HCEC 1CT (cell line): ENCODE measurements at places on chromosomes 13 and 19.

DNA sequence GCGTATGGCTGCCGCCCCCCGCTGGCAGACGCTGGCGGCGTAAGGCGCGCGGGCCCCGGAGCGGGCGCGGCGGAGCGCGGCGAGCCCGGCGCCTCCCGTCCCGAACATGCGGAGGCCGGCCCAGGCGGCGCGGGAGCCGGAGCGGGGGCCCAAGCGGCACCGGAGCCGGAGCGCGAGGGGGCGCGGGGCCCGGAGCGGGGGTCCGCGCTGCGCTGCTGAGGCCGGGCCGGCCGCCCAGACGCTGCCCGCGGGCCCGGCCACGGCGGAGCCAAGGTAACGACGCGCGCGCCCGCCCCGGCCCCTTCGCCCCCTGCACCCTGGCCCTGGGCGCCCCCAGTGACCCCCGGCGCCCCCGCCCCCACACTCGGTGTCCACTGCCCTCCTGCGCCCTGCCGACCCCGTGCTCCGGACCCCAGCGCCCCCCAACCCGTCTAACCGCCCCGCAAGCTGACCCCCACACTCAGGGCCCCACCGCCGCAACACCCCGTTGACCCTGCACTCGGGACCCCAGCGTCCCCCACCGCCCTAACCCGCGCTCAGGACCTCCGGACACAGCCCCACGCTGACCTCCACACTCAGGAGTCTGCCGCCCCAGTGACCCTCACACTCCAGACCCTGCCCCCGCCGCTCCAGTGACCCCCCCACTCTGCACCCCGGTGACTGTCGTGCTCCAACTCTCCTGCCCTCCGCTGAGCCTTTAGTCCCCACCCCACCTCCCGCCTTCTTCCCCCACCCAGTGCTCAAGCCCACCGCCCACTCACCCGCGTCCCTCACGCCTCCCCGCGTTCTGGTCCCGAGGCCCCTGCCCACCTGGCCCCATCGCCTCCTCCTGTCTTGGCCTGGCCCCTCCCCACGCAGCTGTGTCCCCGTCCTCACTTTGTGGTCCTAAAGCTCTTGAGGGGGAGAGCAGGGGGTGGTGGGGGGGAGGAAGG lies at the start of gene CSNK1G2:
Gene CSNK1G2, plus strand, starts transcription at position 27 of the 932 bp plus-strand sequence. CDS start 28,601 bp downstream, outside the sequence.
- DNase-seq, result no peak

- no peak for DNase-seq
Observed at GRCh38 chr19:38135150-38135998, 88.6 kb downstream of the DPF1 start.

DNA sequence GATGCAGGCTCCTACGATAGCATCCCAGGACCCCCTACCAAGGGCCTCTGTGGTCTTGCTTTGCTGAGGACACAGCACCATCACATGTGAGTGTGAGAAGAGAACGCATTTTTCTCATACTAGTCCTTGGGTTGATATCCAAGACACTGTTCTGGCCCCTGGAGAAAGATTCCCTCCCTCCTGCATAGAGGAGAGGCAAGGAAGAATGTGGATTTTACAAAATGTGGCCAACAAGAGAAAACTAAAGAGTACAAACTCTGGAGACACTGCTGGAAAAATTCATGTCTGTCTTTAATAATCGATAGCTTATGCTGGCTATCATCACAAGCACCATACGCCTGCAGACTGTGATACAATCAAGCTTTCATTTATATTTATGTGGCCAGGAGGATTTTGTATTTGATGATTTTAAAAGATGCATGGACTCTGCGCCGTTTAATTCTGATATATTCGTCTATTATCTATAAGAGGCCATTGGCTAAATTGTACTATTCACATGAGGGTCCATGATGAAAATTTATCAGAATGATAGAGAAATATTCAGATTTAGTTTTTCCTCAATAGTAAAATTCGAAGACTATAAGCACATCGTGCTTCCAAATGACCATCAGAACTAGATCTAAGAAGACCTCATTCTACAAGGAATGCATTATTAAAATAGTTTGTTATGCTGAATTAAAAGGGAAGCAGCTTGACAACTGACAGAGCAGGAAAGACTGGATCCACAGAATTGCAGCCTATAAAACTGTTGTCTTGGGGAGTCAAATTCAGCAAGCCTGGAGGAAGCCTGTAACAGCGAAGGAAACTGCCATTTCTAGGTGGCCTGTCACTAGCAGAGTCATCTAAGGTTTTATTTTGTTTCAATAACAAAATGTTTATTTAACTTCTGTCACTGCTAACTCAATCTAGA lies 578.7 kb downstream of the DIAPH3 start:
- no peak for DNase-seq

- DNase-seq, result no peak
Observed at GRCh38 chr13:101262306-101262705, 154.0 kb downstream of the NALCN start.

DNA sequence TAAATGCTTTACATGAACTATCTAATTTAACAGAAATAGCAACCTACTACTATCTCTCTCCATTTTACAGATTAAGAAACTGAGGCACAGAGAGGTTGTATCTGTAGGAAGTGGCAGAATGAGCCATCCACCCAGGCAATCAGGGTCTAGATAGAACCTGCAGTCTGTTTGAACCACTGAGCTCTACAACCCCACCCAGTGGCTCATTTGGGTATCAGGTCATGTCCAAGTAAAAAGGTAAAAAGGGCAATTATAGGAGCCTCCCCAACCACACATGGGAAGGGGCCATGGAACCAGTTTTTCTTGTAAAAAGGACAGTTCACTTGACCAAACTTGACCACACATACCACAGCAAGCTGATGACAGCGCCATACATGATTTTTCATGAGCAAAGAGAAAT lies 92.9 kb upstream of the SGCG start:
- no peak for DNase-seq

DNA sequence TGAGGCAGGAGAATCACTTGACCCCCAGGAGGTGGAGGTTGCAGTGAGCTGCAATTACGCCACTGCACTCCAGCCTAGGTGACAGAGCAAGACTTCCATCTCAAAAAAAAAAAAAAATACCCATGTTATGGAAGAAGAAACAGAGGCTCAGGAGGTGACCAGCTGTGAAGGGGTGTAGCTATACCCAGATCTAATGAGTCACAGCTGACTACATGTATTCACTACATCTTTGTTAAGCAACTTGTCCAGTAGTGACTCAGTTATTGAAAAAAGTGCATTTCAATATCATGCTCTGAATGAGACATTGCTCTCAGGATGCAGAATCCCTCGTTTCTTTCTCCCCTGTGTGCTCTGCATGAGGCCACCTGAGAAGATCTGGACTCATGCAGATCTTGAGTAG lies 16.1 kb upstream of the SPART start:
- DNase-seq, result peak; percentile 92

- DNase-seq, result peak; percentile 35
Observed at GRCh38 chr13:28754698-28755545, 36.2 kb upstream of the SLC46A3 start.

DNA sequence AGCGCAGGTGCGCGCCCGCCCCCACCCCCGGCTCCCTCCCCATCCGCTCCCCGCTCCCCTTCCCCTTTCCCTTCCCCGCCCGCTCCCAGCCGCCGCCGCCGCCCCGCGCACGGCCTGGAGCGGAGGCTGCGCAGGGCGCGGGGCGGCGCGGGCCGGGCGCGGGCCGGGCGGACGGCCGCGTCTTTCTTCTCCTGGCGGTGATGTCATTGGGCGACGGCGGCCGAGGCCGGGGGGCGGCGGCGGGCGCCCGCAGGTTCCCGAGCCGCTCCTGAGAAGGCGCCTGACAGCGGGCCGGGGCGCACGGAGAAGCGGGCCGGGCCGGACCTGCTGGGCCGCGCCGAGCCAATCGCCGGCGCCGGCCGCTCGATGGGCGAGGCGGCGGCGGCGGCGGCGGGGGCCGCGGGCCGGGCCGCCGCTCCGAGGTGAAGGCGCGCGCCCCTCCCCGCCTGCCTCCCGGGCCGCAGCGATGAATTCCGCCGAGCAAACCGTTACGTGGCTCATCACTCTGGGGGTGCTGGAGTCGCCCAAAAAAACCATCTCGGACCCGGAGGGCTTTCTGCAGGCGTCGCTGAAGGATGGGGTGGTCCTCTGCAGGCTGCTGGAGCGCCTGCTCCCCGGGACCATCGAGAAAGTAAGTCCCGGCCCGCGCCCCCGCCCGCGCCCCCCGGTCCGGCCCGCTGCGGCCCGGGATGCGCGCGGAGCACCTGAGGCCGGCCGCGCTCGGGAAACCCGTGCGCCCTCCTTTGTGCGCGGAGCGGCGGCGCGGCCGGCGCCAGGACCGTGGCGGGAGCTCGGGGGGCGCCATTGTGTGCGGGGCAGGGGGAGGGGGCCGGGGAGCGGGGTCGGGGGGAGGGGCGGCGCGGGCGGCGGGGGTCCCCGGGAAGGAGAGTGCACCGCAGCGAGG lies at the start of gene ARHGEF7:
Gene ARHGEF7, plus strand, starts transcription at position 250 of the 904 bp plus-strand sequence. Its CDS starts 217 bp downstream, at position 467.
- no peak for DNase-seq

DNA sequence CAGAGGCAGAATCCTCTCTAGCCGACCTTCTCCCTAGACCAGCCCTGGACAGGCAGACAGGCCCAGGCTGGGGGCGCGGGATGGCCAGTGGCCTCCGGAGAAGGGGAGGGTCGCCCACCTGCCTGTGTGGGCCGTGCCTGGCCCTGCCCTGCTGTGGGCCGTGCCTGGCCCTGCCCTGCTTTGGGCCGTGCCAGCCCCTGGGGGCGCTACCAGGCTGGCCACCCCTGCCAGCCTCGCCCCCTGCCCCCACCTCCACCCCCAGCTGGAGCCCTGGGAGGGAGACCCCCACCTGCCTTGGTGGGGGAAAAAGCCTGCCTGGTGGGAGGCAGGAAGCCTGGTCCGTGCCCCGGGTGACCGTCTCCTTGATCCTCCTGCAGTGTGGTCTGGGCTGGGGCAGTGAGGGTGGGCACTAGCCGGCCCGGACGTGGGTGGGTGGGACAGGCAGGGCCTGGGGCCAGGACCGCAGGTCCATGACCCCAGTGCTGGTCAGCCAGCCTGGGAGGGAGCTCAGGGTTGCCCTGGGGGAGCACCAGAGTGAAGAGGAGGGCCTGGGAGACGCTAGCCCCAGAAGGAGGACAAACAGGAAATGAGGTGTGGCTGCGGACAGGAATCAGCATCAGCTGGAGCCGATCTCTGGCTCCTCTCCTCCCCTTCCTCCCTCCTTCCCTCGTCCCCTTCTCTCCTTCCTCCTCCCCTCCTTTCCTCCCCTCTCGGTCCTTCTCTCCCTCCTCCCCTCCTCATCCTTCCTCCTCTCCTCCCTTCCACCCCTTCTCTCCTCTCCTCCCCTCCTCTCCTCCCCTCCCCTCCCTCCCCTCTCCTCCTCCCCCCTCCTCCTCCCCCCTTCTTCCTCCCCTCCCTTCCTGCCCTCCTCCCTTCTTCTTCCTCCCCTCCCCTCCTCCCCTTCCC lies 5.1 kb upstream of the MKNK2 start:
- peak; percentile 78 for DNase-seq

DNA sequence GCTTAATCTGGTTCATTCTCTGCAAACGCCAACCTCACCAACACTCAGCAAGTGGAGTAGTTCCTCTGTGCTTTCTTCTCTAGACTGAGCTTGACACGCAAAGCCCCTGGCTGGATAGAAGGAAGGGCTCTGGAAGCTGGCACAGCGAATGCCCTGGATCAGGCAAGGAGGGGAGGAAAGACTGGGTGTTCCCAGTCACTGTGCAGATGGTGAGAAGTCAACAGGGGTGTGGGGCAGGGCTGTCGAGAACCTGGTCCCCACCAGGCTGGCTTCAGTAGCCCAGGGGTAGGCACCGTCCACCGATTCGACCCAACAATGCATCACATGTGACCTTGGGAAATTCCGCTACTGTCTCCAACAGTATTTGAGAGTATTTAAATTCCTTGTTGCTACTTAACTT lies 65.5 kb downstream of the TSHZ3 start:
- DNase-seq, result no peak

DNA sequence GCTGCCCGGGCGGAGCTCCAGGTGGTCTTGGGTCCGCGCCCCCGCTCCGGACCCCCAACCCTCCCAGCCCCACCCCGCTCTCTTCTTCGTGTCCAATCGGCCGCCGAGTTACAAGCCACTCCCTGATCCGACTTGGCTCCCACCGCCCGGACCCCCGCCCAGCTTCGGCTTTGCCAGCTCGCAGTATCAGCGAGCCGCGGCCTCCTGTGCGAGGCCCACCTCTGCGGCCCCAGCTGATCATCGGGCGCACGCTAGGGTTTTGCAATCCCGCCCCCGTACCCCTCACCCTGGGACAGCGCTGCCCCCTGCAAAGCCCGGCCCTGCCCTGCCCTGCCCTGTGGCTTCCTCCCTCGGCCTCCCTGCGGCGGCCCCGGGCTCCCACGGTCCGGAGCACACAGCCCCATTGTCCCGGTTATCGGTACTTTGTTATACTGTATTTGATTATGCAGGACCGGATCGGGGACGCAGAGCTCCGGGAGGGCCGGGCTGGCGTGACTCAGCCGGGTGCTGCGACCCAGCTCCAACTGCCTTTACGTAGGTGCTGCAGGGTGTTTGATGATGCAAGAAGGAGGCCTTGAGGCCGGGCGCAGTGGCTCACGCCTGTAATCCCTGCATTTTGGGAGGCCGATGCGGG lies 598 bp upstream of the LPAR2 start:
- no peak for DNase-seq

GRCh38 chr19:28864024-28864503 lies 348.9 kb downstream of the UQCRFS1 start:
- DNase-seq, result no peak

GRCh38 chr19:53088091-53088490 lies 15.1 kb downstream of the ZNF160 start:
- no peak for DNase-seq

DNA sequence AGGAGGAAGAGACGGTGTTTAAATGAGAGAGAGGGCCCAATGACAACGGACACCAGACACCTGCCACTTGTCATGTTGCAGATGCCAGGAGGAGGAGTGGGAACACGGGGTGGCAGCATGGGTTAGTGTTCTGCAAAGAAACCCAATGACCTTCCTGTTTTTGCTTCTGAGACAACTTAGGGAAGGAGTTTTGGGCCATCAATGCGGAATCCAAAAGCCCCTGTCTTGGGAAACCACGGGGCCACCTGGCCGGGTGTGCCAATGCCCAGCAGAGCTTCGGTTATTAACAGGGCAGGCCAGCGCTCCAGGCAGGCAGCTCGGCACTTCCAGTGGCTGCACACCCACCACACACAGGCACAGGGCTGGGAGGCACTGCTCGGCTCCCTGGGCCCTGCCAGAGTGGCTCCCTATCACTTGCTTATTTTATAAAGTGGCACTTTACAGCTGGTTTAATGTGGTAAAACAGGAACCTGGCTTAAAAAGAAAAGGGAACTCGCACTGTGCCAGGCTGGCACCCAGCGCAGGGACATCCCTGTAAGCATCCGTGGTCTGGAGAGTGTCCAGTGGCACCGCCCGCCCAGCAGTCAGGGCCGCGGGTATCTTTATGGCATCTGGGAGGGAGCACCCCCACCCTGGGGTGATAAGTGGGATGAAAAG lies 19.1 kb downstream of the ELL start:
- no peak for DNase-seq

GRCh38 chr13:99501184-99501847 lies at the start of gene TM9SF2:
TM9SF2 (plus strand) TSS chr13:99501472; CDS start chr13:99501607, 135 bp downstream.
- peak; percentile 95 for DNase-seq

GRCh38 chr13:21668732-21669275 lies 2.1 kb upstream of the FGF9 start:
- DNase-seq, result no peak

DNA sequence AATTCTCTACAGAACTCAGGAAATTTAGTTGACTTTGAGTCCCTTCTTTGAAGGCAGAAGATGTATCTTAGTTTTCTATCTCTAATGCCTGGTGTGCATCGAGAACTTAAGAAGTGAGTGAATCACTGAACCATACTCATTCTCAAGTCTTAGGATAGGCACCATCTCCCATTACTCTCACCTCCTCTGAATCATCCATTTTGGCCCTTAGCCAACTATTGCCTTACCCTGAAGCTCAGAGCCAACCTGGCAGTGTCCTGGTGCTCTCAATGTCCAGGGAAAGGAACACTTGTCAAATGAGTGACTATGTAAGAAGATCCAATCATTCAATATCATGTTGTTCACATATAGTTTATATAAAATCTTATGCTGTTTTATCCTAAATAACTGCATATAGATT lies 146.6 kb downstream of the RGCC start:
- peak; percentile 71 for DNase-seq

- no peak for DNase-seq
Observed at GRCh38 chr13:93468433-93468832, 241.8 kb downstream of the GPC6 start.
